AG08395 (cell line): ENCODE measurements at places on chromosomes 3 and 15.
A peak's percentile ranks its signal among the peaks of the same experiment; 100 is the strongest.

DNA sequence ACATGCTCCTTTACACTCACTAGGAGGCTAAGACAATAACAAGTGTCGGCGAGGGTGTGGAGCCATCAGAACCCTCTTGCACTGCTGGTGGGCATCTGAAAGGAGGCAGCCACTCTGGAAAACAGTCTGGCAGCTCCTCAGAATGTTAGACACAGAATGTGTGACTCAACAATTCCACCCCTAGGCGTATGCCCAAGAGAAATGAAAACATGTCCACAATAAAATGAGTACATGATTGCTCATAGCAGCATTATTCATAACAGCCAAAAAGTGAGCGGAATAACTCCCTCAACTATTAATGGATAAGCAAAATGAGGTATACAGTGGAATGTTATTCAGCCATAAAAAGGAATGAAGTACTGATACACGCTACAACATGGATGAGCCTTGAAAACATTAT, 57.8 kb downstream of the WNT7A start:
- no peak for DNase-seq

DNA sequence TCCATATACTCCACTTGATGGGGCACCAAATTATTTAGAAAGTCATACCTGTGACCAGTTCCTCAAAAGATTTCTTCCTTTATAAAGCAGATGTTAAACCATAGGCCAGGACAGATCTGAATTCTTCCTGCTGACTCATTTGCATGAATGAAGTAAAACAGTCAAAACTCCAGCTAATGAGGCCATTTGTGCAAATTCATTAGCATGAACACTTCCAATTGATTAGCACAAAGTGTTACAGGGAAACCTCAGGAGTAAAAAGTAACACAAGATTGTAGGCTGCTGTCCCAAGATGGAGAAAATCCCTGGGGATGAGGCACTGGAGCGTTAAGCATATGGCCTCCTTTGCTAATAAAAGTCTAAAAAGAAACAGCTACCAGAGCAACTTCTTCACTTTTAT, 149.8 kb downstream of the ZNF385D start:
- DNase-seq = no peak

DNA sequence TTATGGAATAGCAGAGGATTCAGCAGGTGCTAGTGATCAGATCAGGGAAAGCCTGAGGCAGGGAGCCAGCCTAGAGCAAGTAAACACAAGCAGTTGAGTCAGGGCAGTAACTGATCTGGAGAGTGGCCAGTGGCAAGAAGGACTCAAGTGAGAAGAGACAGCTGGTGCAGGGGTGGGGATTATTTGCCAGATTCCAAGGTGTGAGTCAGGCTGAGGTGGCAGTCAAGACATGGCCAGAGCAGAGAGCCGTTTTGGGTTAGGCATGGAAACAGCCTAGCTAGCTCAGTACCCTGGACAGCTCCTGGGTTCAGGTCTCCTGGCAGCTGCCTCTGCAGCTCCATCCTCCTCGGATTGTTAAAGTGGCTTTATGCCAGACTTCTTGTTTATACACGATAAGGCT, 281.9 kb upstream of the ONECUT1 start:
- no peak for DNase-seq

GRCh38 chr3:139292192-139292591, 51.6 kb upstream of the MRPS22 start:
- DNase-seq = no peak

DNA sequence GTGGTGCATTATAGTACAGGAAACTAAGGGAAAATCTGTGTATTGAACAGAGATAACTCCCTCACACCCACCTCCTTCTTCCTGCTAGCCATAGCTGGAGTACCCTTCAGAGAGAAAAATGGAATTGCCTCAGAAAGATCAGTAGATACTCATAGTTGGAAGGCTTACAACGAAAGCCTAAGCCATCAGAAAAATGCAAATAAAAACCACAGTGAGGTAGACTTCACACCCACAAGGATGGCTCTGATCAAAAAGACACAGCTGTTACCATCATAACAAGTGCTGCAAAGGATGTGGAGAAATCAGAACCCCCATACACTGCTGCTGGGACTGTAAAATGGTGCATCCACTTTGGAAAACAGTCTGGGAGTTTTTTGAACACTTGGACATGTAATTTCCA, 7.4 kb upstream of the DLG1 start:
- DNase-seq = peak; percentile 43

DNA sequence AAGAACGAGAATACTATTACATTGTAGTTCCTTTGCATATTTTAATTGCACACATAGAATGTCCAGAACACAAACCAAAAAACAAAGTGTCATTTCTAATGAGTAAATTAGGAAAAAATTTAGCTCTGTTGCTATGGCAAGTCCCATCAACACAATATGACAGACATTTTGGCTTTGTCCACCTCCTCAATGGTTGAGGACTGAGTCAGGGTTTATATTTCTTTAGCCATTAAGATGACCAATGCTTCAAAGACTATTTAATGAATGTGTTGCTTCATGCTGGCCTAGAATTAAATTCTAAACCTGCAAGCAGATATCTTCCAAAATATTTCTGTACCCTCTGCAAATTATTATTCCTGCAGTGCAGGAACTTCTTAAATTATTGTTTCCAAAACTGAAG, 719.2 kb downstream of the NTRK3 start:
- no peak for DNase-seq

- DNase-seq = no peak
Measured at GRCh38 chr3:67937498-67938118, 283.2 kb upstream of the SUCLG2 start.

DNA sequence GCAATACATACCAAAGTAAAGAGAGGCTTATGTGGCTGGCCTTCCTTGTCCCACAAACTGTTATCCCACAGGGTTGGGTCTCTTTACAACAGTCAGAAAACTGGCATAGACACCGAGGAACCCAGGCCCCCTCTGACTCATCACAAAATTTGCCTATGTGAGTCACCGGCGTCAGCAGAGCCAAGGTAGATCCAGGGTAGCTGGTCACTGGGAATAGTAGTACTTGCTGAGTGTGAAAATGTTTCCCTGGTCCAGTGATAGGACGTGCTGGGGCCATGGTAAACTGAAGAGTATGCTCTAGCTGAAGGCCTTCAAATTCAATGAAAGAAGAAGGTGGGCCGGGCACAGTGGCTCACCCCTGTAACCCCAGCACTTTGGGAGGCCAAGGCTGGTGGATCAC, 27.1 kb upstream of the SKIL start:
- peak; percentile 8 for DNase-seq

GRCh38 chr3:16825617-16826204, 59.0 kb upstream of the PLCL2 start:
- DNase-seq = no peak

DNA sequence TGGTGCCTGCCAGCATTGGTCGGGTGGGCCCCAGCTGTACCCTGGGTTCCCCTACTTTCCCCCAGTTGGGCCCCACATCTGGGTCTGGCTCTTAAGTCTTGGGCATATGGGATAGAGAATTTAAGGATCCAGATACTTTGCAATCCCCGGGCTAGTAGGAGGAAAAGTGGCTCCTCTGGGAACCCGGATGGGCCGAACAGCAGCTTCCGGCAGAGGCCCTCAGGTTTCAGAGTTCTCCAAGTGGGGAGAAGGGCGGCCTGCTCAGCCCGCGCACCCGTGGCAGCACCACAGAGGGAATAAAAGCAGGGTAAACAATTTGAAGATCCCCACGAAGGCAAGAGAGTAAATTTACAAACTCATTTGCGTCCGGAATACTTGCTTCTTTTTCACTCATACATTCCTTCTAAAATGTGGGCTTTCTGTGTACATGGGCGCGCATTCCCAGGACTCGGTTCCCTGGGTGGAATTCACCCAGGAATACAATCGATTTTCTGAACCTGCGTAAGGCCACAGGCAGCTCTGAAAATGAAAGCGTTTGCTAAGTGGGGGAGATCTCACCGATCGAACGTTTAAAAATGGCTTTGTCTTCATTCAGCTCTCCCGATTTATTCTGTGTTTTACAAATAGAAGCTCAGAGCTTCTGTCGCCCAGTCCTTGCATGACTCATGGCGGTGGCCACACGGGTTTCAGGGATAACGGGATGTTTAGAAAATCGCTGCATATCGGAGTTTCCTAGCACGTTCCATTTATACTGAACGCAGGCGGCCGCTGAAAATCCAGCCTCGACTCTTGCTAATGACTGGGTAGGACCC, 74.0 kb upstream of the POLG start:
- DNase-seq = peak; percentile 26

- no peak for DNase-seq
Measured at GRCh38 chr3:136194409-136195257, 1.5 kb downstream of the MSL2 start.

GRCh38 chr15:84822653-84823281, 5.6 kb downstream of the ALPK3 start:
- no peak for DNase-seq

DNA sequence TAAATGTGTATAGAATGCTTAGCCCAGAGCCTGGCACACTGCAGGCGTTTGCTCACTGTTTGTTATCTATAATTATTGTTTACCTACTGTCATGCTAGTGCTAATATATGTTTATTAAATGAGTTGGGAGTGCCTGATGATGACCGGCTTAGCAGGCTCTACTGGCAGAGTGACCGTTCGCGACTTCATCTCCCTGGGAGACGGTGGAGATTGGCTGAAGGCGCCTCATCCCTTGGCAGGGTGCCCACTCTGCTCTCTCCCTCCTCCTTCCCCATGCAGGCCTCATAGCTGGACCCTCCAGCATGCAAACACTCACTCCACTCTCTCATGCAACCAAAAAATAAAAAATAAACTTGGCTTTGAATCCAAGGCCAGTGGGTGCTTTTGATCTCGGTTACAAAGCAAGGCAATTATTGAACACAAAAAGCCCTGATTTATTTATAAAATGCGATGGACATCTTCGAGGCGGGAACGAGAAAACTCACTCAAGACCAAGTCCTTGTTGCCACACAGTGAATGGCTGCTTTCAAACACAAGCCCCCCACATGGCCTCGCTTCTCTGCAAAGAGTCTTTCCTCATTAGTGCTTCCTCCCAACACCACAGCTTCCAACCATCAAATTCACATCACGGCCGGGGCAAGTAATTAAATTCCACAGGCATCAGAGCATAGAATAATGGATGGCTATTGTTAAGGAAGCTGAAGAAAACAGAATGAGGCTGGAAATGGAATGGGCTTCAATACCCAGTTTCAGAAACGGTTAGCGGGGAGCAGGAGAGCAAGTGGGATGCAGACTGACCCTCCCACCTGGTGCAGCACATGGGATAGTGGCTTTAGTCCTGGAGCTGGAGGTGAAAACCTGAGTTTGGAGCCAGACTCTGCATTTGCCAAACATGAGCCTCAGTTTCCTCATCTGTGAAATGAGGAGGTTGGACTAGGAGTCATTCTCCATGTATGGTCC, 135.7 kb upstream of the RAD18 start:
- no peak for DNase-seq
